H7 (cell line): ENCODE measurements at places on chromosomes 1 and 21.

DNA sequence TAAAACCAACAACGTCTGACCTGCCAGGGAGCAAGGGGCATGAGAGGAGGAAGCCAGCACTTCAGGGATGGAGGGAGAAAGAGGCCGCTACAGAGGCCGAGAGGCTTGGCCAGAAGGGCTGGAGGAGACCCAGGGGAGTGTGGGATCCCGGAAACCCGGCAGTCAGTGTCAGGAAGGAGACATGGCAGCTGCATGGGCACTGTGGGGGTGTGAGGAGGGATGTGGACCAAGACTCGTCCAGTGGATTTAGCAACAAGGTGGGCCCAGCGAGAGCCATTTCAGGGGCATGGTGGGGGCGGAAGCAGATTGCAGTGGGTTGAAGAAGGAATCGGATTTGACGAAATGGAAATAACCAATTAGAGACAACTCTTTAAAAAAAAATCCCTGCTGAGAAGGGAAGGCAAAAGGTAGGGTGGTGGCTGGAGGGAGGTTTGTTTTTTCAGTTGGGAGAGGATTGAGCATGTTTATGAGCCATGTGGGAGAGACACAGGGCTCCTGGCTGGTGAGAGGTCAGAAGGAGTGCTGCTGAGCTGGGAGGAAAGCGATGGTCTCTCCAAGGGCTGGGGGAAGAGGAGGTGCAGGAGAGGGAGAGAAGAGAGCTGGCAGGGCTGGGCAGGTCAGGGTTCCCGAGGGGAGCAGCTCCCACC lies 4.4 kb downstream of the B4GALT2 start:
- DNase-seq: peak; percentile 46

GRCh38 chr1:169042377-169042776 lies 64.1 kb upstream of the ATP1B1 start:
- DNase-seq: no peak

- DNase-seq: no peak
Observed at GRCh38 chr1:157025856-157026255, 19.7 kb downstream of the ARHGEF11 start.

DNA sequence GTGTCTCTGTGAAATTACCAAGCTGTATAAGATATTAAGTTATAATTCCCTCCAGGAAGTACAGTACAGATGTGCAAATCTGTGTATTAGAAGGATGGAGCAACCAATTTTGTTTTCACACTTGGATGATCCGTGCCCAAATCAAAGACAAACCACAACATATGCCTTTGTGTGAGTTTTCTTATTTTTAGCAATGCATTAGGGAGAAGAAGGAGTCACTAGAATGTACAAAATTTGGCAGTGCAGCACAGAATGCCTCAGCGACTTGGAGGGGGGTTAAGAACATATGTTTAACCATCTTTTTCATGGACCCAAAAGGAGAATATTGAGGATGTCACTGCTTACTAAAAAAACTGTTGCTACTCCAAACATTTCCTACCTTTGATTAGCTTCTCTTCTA lies 45.3 kb downstream of the DAB1 start:
- DNase-seq: no peak

- no peak for DNase-seq
Observed at GRCh38 chr21:41856572-41856971, 22.6 kb downstream of the PRDM15 start.

GRCh38 chr21:31893851-31894415 lies 21.1 kb downstream of the HUNK start:
- DNase-seq: no peak

DNA sequence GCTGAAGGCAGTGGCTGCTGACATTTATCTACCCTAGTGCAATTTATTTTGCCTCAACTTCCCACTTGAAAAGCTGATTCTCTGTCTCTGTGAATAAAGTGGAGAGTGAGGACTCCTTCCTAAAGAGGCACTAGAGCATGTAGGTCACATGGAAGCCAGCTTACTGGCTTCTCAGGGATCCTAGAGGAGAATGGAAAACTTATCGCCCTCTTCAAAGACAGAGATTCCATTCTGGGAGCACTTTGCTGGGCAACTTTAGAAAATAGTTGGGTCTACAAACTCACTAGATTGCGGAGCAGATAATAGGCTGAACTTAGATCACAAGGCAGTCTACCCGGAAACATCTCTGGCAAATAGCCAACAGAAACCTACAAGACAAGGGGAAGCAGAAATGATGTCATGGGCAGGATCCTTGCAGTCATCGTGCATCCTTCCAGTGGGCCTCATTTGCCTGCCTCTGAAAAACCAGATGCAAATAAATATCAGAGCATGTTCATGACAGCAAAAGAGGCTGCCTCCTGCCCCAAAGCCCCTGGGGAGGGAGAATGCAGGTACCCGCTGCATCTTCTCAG lies 104.8 kb upstream of the BARHL2 start:
- DNase-seq: no peak

- peak; percentile 25 for DNase-seq
Observed at GRCh38 chr21:45818904-45819285, 162.7 kb upstream of the COL6A1 start.

DNA sequence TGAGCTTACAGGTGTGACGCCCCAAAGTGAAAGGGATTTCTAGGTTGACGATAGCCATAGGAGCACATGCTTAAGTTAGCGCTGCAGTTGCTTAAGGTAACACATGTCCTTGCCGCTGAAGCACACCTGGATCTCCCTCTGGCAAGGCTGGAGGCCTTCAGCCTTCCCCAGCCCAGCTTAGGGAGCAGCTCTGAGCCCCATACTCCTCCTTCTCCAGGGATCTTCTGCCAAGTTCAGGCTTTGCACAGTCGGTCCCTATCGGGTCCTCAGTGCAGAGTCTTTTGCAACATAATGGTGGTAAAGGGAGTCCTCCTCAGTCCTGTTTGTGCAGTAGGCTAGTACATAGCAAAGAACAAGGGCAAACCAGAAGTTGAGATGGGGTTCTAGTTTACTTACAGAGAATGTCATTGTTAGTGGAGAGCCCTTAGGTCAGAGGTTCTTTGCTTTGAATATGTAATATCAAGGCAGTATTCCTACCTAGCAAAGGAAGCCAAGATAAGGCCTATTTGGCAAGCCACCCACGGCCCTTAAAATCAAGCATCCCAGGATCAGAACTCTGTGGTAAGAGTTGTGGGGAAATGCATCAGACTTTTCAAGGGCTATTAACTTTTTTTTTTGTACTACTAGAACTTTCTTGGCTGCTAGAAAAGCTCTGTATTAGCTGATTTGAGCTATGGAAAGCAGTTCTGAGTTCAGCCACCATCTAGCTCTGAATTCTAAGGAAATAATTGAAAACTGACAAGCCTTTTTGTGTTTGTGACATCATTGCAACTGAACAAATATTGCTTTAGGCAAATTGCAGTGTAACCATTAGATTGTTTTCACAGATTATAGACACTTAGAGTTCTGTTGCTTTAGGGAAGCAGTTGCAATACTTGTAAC lies 1.4 kb downstream of the EVA1C start:
- peak; percentile 25 for DNase-seq

DNA sequence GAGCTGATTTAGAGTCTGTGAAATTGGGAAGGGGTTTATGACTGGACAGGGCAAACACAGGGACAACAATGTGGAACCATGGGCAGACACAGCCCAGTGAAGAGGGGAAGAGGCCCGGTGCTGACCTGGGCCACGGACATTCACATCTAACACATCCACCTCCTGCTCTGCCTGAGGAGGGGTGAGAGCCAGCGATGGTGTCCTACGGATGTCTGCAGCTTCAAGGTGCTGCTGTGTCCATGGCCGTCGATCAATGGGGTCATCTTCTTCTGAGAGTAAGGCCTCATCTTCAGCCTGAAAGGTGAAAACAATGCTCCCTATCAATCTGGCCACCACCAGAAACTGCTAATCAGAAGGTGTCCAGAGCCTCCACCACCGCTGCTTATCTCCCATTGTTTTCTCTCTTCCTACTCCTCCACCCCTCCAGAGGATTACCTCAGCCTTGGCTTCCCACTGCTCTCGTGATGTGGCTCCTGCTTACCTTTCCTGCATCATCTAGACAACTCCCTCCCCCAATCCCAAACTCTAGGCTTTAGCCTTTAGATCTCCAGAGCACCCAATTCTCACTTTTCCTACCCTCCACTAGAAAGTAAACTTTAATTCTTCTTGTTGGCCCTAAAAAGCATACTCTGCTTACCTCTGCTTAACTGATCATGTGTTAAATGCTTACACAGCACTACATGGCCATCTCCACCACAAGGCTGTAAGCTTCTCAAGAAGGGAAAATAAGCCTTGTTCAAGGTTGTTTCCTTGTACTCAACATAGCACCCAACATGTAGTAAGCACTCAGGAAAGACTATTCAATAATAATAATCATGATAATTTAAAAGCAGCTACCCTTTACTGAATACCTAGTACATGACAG lies 24.0 kb upstream of the ADAM30 start:
- DNase-seq: no peak
